ENCODE measurements at places on chromosomes 6 and 20.

GRCh38 chr20:9919271-9920014 is 80.6 kb upstream of the PAK5 start:
- no peak for DNase-seq

- no peak for DNase-seq
These were observed 3.9 kb upstream of the LSM14B start for GRCh38 chr20:62118113-62119043.

DNA sequence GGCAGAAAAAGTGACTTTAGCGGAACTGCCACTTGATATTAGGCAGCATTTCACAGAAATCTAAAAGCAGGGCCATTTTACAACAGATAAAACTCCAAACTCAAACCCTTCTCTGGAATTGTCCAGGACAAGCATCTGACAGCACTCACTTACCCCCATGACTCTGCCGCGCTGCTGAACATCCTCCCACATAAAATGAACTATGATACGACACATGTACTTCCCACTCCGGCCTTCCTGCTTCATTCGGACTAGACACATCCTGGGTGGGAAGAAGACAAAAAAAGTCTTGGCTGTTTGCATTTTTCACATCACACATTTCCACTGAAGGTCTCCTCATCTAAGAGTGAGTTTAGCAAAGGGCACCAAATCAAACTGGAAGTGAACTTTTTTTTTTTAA is 54.8 kb upstream of the FAM83C start:
- no peak for DNase-seq

GRCh38 chr6:170434117-170434820 is 118.8 kb downstream of the PSMB1 start:
- no peak for DNase-seq

GRCh38 chr6:66986940-66987339 is 1279.9 kb upstream of the EYS start:
- DNase-seq, result no peak

DNA sequence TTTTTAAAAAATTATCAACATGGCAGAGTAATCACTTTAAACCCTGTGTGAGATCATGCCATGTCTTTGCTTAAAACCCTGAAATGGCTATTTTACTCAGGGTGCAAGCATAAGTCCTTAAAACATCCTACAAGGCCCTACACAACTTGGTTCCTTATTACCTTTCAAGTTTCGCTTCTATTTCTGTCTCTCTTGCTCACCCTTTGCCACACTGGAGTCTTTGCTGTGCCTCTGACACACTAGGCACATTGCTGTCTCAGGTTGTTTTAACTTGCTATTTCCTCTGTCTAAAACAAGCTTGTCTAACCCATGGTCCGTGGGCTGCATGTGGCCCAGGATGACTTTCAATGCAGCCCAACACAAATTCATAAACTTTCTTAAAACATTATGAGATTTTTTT is 55.6 kb downstream of the KIAA0408 start:
- DNase-seq, result no peak

DNA sequence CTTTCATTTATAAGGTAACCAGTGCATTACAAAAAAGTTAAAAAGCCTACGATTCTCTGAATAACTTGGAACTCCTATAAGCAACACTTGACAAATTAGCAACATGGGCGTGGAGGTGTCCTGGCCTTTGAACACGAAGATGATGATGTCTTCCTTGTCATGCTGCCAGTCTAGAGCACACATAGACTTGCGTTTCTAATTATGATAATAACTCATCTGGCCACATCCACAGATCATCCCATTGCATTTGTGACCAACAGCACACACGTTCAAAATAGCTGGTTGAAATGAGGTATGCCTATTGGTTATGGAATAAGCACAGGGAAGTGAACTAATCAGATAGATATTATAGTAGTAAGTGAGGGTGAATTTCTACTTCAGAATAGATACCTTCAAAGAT is 608.9 kb downstream of the PRKN start:
- no peak for DNase-seq

DNA sequence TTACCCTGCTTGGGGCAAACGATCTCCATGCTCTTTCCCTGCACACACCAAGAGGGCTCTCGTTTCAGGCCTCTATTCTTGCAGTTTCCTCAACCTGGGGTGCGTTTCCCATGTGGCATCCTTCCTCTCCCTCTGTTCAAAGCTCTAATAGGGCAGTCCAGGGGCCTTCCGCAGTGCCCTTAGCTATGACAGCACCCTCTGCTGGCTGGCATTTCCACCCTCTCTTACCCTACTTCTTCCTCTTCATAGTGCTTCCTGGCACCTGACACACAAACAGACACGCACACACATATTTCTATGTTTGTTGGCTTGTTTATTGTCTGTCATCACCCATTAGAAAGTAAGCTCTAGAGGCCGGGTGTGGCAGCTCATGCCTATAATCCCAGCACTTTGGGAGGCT is 294.0 kb downstream of the CLIC5 start:
- no peak for DNase-seq

- no peak for DNase-seq
These were observed 208.0 kb upstream of the PRND start for GRCh38 chr20:4513720-4514119.

DNA sequence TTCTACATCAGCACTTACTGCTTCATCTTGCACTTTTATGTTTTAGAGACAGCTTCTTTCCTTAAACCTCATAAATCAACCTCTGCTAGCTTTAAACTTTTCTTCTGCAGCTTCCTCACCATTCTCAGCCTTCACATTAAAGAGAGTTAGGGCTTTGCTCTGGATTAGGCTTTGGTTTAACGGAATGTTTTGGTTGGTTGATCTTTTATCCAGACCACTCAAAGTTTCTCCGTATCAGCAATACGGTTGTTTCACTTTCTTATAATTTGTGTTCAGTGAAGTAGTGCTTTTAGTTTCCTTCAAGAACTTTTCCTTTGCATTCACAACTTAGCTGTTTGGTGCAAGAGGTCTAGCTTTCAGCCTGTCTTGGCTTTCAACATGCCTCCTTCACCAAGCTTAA is 40.4 kb downstream of the DNAAF9 start:
- DNase-seq, result no peak

- no peak for DNase-seq
These were observed 90.7 kb upstream of the SIRPA start for GRCh38 chr20:1804554-1804956.

GRCh38 chr6:151482290-151482689 is 11.5 kb upstream of the CCDC170 start:
- no peak for DNase-seq

DNA sequence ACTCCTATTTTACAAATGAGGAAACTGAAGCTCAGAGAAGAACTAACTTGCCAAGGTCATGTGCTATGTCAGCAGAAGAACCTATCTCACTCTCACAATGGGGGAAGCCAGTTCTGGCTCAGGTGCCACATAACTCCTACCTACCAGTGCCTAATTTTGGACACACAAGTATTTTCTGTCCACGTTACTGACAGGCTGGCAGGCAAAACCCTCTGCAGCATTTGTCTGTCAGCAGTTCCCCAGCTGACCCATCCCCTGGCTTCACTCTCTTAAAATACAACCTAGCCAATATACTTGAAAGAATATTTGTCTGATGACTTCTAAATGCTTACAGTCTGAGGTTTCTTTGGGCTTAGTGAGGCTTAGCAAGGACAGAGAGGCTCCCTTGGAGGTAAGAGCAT is 15.5 kb downstream of the GSS start:
- DNase-seq, result no peak

- no peak for DNase-seq
These were observed 15.1 kb upstream of the DEF6 start for GRCh38 chr6:35282472-35282871.
